Small intestine (tissue), 16 donors: ENCODE measurements at places on chromosomes 1 and 21.
A peak's percentile ranks its signal among the peaks of the same experiment; 100 is the strongest.

GRCh38 chr21:36707763-36708285, 8.9 kb downstream of the SIM2 start:
- DNase-seq = no peak

DNA sequence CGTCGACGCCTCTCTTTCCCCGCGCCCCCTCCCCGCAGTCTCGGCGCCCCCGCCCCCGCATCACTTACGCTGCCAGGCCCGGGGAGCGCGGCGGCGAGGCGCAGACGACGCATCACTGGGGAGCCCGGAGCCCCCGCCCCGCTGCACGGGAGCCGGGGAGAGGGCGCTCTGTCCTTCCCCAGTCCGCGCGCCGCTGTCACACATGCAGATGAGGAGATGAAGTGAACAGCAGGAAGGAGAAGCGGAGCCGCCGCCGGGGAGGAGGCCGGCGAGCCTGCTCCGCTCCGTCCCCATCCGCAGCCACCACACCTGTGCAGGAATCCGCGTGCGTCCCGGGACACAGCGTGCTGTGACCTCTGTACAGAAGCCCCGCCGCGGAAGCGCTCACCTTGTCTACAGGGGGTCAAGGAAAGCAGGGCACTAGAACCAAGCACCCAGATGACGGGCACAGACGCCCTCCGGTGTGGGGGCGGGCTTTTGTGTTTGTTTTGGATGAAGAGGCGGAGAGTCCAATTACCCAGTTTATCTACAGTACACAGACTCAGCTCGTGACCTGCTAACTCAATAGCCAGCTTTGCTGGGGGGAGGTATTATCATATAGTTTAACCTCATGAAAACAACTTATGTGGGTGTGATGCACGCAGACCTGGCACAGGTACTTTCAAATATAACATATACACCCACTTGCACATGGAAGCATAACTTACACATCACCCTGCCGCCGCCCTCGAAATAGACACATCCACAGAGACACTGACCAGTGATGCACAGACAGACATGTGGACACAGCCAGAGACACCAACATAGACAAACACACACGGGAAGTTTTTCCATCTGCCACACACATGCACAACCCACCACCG, 12.4 kb downstream of the KLHDC8A start:
- DNase-seq = peak; percentile 57

- peak; percentile 27 for DNase-seq
Observed at GRCh38 chr1:229272164-229273158, 1.6 kb downstream of the RAB4A start.

GRCh38 chr1:176950736-176951324, 213.7 kb downstream of the ASTN1 start:
- DNase-seq = no peak

DNA sequence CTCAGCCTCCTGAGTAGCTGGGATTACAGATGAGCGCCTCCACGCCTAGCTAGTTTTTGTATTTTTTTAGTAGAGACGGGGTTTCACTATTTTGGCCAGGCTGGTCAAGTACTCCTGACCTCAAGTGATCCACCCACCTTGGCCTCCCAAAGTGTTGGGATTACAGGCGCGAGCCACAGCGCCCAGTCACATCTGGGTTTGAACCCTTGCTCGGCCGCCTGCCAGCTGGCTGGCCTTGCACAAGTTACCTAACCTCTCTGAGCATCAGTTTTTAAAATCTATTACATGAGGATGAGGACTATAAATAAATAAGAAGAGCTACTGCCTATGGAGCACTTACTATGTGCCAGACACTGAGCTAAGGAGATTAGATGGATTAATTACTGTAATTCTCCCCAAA, 17.7 kb upstream of the PADI2 start:
- DNase-seq = no peak

GRCh38 chr1:115669002-115669673, 27.4 kb downstream of the VANGL1 start:
- no peak for DNase-seq

DNA sequence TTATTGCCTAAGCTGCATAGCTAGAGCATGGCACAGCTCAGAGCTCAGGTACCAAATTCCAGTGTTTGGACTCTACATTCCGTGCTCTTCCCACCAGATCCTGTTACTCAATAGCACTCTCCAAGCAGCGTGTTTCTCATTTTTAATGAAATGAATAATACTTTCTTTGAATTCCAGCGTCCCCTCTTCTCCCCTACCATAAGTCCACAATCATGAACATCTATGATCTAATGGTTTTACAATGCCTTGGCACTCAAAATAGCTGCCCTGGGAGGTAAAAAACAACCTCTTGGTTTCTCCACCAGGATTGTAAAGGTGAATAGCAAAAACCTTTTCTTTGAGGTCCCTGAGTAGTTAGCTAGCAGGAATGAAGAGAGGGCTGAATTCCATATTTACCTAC, 480.0 kb upstream of the PKN2 start:
- no peak for DNase-seq

- DNase-seq = peak; percentile 25
Observed at GRCh38 chr1:87826681-87827251, 498.1 kb downstream of the LMO4 start.

DNA sequence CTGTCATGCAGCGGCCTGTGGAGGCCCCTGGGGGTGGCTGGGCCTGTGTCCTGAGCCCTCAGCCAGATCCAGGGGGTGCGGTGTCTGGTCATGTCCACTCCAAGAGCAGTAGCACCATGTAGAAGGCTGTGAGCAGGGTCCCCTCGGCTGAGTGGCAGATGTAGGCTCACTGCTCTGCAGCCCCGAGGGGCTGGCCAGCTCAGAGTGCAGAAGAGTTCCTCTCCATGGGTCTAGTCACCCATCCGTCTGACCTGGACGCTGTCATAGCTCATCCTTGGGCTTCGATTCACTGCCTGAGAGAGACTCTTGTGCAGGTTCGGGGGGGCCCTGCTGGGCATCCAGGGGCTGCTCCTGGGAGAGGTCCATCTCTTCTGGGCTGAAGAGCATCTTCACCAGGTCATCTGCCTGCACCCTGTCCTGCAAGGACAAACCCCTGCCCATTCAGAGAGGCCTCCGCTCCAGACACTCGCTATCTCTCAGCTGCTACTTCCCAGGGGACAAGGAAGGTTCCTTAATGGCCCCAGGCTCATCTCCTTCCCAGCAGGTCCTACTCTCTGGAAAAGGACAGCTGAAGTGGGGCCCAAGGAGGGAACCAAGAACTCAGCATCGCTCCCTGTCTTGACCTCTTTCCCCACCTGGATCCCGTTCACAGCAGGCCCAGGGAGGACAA, 6.5 kb upstream of the CLDN19 start:
- no peak for DNase-seq

GRCh38 chr1:177377866-177378265, 207.1 kb downstream of the BRINP2 start:
- DNase-seq = no peak

- DNase-seq = peak; percentile 93
Observed at GRCh38 chr1:16189003-16189402, 23.4 kb downstream of the ARHGEF19 start.

- DNase-seq = peak; percentile 98
Observed at GRCh38 chr1:19613171-19613703, 30.9 kb upstream of the NBL1 start.

- no peak for DNase-seq
Observed at GRCh38 chr21:35420656-35421055, 371.6 kb upstream of the RUNX1 start.

DNA sequence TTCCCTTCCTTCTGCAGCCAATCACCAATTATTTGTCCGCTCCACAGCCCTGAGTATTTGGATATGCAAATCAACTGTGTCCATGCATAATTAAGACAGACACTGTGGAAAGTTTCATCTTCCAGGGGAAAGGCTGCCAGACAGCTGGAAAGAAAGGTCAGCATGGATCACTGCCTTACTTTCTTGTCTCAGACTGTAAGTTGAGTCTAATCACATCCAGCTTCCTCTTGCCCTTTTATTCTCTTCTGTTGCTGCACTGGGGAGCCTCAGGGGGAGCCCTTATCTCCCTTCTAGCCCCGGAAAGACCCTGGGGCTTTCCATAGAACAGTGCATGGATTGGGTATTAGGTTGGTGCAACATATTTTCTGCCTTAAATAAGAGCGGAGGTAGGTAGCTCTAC, 182.9 kb downstream of the OMA1 start:
- DNase-seq = no peak

- DNase-seq = no peak
Observed at GRCh38 chr1:77018311-77018710, 151.0 kb downstream of the ST6GALNAC5 start.

DNA sequence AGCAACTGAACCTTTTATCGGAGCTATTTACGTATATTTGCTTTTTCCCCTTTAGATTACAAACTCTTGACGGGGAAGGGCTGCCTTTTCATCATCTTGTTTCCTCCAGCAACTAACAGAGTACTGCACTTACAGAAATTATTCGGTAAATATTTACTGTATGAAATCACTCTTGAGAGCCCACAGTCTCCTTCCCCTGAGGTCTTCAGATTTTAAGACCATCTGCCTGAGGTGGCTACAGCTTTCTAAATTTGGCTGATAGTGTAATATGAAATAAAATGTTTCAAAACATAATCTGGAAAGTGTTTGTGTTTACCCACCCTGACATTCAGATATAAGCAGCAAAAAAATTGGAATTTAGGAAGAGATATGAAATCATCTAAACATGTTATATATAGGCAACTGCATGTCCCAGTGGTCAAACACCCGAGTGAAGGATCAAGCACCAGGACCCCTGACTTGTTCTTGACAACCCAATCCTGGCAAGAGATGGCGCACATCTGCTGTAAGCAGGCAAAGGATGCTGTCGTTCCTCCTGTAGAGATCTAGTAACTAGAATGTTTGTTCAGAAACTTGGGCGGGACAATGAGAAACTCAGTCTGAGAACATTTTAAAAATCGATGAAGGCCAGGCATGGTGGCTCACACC, 60.9 kb downstream of the SIPA1L2 start:
- no peak for DNase-seq

GRCh38 chr1:229243638-229244037, 27.3 kb upstream of the RAB4A start:
- DNase-seq = no peak
